ENCODE measurements at places on chromosomes 5 and 9.
A peak's percentile ranks its signal among the peaks of the same experiment; 100 is the strongest.

- DNase-seq, result no peak
- peaks cover 8% of the 10 kb centered on the region for H3K36me3 ChIP-seq
- peaks cover 55% of the 10 kb centered on the region for H3K4me1 ChIP-seq
- H3K27me3 ChIP-seq, result no peaks in the 10 kb centered on the region
- no peak overlapping the region for H3K27ac ChIP-seq
Measured at GRCh38 chr5:96968074-96968473, 32.2 kb downstream of the LNPEP start.

GRCh38 chr5:40991168-40991980, 79.8 kb downstream of the MROH2B start:
- H3K4me3 ChIP-seq, result no peak overlapping the region
- no peak for DNase-seq
- no peaks in the 10 kb centered on the region for H3K4me1 ChIP-seq
- H3K27me3 ChIP-seq, result peaks cover 2% of the 10 kb centered on the region

GRCh38 chr5:108935611-108936010, 187.9 kb downstream of the FER start:
- H3K4me3 ChIP-seq, result no peak overlapping the region
- peaks cover 18% of the 10 kb centered on the region for H3K36me3 ChIP-seq
- H3K27ac ChIP-seq, result no peak overlapping the region
- no peak for DNase-seq
- no peaks in the 10 kb centered on the region for H3K27me3 ChIP-seq

DNA sequence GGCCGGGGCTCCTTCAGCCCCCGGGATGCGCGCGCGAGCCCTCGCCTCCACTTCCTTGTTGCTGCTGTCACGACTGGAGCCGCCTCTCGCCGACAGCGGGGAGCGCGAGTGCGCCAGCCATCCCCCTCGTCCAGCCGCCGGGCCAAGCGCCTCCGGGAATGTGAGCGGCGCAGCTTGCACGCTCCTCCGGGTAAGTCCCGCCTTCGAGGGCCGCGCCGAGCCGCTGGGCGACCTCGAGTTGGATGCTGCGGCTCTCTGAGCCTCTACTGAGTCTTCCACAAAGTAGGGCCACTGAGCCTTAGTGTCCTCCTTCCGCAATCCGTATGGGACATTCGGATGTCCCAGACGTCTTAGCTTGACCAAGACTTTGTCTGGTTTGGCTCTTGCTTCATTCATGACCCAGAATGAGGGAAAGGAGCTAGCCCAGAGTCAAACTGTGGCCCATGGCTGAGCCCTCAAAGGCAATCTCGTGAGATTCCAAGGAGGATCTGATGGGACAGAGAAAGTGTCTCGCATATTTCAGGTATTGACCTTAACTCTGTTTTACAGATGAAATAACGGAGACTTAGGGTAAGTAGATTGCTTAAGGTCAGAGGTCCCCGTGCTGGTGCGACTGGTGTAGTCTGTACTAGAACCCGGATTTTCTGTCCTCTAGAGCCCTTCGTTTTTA, 586 bp downstream of the HMGXB3 start:
- H3K27ac ChIP-seq, result peak overlapping the region; percentile 88
- H3K36me3 ChIP-seq, result peaks cover 14% of the 10 kb centered on the region
- DNase-seq, result peak; percentile 28
- no peaks in the 10 kb centered on the region for H3K27me3 ChIP-seq

- no peaks in the 10 kb centered on the region for H3K27me3 ChIP-seq
- peaks cover 20% of the 10 kb centered on the region for H3K36me3 ChIP-seq
- no peak for DNase-seq
- no peak overlapping the region for H3K4me3 ChIP-seq
Measured at GRCh38 chr9:81676395-81676794, 13.0 kb downstream of the TLE1 start.

DNA sequence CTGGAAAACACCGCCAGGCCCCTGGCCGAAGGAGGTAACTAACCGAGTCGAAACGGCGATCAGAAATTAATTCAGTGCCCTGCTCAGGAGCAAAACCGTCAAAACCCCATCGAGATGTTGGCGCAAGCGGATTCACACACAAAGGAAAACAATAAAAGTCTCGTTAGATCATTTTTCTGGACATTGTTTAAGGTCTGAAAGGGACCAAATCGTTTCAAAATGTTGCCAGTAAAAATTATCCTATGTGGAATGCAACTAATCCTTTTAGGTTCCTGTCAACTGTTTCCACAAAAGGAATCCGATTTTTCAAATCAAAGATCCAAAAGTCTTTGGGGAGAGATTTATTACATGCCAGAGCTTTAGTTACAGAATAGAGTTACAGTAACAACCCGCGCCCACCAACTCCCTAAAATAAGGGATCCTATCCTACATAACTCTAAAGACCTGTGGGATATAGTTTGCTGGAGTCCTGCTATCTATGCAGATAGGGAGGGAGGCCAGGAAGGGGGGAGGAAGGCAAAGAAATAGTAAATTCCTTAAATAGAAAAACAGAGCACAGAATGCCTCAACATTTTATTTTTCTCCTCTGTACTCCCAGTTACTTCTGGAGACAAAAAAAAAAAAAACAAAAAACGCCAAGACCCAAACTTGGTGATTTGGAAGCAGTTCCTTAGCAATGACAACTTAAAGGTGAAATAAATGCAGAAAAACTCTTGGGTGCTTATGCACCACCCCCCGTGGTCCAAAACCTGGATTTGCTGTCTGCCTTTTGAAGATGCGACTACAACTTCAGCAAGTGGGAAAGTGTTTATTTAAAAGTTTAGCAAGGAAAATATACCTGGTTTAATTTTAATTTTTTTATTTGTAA, 10.6 kb downstream of the FOXD1 start:
- peaks cover 1% of the 10 kb centered on the region for H3K36me3 ChIP-seq
- peaks cover 41% of the 10 kb centered on the region for H3K27me3 ChIP-seq
- H3K4me1 ChIP-seq, result peaks cover 2% of the 10 kb centered on the region

DNA sequence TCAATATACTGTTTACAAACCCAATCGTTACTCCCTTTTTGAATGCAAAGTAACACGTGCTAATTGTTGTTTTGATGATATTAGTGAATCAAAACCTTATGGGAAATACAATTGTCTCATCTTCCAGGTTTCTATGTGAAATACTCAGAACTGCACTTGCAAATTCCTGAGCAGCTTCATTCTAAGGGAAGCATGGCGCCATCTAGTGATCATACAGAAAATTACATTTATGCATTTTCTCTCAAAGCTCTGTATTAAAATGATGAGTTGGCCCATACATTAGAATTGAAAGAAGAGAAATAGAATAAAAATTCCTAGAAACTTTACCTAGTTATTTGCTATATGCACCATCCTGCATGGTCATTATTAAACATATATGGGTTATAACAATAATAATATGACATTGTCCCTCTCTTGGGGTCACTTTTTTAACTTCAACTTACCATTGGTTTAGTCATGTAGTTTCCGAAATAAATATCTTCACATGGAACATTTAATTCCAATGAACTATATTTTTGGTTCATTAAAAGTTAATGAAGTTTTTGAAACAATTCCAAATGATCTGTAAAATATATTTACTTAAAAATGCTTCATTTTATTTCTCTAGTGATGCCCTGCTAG, 220.0 kb downstream of the PDE4D start:
- peaks cover 1% of the 10 kb centered on the region for H3K36me3 ChIP-seq
- H3K27me3 ChIP-seq, result no peaks in the 10 kb centered on the region
- no peak overlapping the region for H3K4me3 ChIP-seq
- peak; percentile 52 for DNase-seq

- no peak for DNase-seq
- H3K27me3 ChIP-seq, result peaks cover 6% of the 10 kb centered on the region
- H3K4me1 ChIP-seq, result no peaks in the 10 kb centered on the region
- H3K27ac ChIP-seq, result no peak overlapping the region
- H3K36me3 ChIP-seq, result no peaks in the 10 kb centered on the region
Measured at GRCh38 chr5:133225671-133226152, 173.9 kb downstream of the HSPA4 start.
